ENCODE measurements at places on chromosomes 3 and 15.

GRCh38 chr3:55198554-55198953 lies 270.7 kb upstream of the LRTM1 start:
- no peak for DNase-seq

DNA sequence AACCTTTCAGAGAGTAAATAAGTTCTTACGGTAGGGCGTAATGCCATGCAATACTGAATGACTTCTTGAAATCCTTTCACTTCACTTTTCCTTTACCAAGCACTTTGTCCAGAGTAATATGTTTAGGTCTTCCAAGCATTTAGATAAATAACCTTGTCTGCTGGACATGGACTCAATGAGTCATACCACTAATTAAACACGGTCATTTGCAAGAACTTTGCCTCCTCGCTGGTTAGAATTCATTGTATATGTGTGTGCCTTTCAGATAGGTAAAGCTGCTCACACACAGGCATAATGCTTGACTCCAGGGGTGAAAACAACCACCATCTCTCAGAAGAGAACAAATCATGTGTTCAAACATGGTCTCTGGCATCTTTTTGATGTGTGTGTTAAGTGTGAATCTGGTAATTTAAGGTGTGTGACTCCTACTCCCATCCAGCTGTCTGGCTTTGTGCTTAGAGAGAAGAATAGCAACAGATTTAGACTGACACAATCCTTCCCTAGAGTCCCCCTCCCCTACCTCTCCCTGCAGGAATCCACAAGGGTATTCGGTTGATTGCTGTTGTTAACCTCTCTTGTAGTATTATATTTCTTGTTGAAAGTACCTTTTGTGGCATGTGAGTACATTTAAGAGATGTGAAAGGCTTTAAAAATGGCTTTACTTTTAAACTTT lies 419.0 kb downstream of the CNTN4 start:
- DNase-seq = no peak

GRCh38 chr3:132953683-132954082 lies 84.5 kb upstream of the TMEM108 start:
- DNase-seq = no peak

GRCh38 chr3:48929358-48930035 lies 10.9 kb downstream of the ARIH2 start:
- DNase-seq = no peak

DNA sequence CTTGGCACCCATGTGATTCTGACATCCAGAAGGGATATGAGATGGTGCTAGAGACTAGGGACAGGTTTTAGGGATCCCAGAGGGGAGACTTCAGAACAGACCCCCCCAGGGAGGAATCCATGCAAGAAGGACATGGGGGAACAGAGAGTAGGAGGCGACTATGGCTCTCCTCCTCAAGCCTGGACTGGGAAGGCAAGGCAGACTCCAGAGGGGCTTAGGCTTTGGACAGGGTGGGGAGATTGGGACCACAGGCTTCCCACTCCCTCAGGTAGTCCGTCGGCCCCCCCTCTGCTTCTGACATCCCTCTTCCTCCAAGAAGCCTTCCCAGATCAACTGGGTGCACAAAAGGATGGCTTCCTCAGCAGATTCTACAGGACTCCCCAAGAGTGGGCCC lies 3.0 kb upstream of the VIPR1 start:
- DNase-seq = no peak

DNA sequence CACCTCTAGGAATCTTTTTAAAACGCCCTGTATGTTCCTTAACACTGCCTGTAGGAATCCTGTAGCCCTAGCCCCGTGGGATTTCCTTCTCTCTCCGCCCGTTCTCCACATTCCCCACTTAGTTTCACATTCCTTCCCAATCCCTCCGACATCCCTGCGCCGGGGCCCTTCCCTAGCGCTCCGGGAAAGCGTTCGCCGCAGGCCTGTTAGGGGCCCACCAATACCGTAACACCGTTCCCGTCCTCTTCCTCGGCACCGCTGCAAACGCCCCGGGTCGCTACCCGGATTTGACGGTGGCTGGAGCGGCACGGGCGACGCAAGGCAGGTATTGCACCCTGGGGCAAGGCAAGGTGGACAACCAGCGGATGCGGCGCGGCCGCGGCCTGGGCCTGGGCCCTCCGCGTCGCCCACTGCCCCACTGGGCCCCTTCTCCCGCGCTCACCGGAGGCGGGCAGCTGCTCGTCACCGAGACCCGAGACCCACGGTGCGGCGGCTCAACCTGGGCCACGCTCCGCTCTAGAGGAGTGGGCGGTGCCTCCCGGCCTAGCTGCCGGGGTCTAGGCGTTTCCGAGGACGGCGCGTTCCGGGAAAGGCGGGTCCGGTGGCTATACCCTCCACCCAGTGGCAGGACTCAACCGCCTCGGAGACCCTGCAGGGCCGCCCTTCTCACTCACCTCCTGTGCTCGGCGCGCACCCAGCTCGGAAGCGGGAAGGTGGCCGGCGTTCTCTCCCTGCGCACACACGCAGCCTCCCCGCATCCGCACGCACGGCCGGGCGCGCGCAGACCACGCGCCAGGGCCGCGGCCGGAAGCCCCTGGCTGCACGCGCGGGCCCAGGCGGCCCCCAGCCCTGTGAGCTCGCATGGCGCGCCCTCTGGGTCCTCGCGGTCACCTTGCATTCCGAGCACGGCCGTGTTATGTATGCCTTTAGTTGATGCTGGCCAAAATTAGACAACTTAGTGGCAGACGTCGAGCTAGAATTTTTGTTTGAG lies at the start of gene B3GALNT1:
B3GALNT1 (minus strand) TSS at position 789 of the 991 bp plus-strand sequence. CDS start 18,595 bp downstream, outside the sequence.
- no peak for DNase-seq

GRCh38 chr3:152615681-152616080 lies 219.2 kb upstream of the P2RY1 start:
- DNase-seq = no peak

- no peak for DNase-seq
Observed at GRCh38 chr3:4411236-4411635, 55.8 kb downstream of the SUMF1 start.

GRCh38 chr3:150613709-150614480 lies 10.8 kb downstream of the SELENOT start:
- no peak for DNase-seq
